ENCODE measurements at places on chromosomes 3 and 15.

GRCh38 chr15:64222573-64223366, 59.9 kb upstream of the PPIB start:
- peak; percentile 47 for DNase-seq

DNA sequence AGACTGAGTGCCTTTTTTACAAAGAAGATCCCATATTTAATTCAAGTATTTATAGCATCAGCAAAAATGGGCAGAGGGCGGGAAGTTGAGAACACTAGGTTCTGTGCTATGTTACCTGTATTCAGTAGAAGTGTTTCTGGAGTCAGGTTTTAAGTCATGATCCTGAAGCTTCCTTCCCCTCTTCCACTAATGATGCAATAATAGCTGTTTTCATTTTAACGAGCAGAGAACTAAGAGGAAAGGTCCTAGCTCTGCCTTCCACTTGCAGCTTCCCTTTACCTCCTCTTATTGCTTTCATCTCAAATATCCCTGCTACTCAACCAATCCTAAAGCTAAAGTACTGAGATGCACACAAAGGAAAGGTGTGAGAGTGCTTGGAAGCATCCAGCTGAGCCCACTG, 16.9 kb upstream of the TMOD3 start:
- DNase-seq, result no peak

- DNase-seq, result peak; percentile 59
These were observed at the start of gene THRB for GRCh38 chr3:24494618-24495325. THRB (minus strand) TSS chr3:24494850.

GRCh38 chr15:101349047-101349951, 54.3 kb upstream of the SNRPA1 start:
- peak; percentile 41 for DNase-seq

GRCh38 chr3:70737666-70738290, 425.3 kb upstream of the MDFIC2 start:
- no peak for DNase-seq

DNA sequence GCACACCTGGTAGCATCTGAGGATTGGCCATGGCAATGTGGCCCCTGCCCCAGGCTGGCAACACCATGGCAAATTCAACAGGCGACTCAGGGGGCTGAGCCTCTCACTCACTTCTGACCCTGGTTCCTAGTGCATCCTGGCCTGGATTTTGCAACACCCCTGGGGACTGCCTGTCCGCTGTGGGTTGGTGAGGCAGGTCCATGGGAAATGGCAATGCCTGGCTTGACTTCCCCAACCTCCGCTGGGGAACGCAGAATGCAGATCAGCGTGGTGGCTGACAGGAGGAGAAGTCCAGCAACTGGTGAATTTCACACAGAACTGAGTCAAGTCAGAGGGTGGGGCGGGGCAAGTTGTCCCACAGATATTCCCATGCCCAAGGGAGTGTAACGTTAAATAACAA, 3.9 kb upstream of the PSTPIP1 start:
- no peak for DNase-seq

GRCh38 chr3:150547045-150547741, 606 bp downstream of the EIF2A start:
- DNase-seq, result peak; percentile 37

DNA sequence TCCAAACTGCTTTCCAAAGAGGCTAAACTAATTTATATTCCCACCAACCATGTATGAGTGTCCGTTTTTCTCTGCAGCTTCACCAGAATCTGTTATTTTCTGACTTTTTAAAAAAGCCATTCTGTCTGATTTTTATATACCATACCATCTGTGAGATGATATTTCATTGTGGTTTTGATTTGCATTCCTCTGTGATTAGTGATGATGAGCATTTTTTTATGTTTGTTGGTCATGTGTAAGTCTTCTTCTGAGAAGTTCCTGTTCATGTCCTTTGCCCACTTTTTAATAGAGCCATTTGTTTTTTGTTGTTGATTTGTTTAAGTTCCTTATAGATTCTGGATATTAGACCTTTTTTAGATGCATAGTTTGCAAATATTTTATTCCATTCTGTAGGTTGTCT, 179.4 kb upstream of the ALCAM start:
- DNase-seq, result no peak

DNA sequence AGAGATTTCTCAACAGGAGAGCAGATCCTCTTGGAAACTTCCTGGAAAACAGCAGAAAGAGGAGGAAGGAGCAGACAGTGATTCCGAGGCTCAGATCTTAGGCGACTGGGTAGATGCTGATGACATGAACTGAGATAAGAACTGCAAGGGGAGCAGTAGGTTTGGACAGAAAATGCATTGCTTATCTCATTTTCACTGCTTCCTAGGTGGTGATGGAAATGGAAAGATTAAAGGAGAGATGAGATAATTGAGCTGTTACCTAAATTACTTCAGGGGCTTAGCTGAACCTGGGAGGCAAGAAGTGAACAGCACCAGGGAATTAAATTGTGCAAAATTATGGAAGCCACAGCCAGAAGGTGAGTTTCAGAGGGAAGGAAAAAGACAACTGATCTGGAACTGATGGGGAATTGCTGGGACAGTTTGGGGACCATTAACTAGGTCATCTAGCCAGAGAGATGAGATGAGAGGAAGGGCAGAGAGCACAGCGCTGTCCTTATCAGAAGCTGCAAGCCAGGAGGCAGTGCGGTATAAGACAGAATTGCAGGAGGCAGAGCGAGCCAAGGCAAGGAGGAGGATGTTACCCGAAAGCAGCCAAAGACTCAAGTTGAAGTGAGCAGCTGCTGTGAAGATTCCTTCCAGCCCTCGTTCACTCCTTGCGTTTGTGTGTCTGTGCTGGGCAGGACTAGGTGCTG, 140.4 kb downstream of the SRGAP3 start:
- DNase-seq, result no peak

GRCh38 chr3:36890261-36890660, 54.6 kb downstream of the TRANK1 start:
- DNase-seq, result no peak

DNA sequence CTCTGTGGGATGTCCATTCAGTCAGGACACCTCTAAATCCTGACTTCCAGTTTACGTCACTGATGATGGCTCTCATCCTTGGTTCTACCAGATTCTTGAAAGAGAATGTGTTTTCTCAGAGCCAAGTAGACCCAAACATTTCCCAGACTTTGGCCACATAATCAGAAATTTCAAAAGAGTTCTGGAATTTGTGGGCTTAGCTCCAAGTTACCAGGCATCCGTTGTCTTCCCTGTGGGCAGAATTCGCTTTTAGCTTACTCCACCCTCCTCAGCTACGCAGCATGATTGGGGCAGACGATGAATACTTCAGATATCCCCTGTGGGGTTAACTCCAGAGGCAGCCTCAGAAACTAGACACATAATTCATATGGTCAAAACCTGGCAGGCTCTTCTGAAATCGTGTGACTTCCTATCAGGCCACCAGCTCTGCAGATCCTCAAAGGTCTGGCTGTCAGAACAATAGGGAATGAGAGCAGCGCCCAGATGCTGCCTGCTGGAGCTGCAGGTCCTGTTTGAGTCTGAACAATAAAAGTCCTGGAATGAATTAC, 30.6 kb downstream of the CRTC3 start:
- peak; percentile 99 for DNase-seq

DNA sequence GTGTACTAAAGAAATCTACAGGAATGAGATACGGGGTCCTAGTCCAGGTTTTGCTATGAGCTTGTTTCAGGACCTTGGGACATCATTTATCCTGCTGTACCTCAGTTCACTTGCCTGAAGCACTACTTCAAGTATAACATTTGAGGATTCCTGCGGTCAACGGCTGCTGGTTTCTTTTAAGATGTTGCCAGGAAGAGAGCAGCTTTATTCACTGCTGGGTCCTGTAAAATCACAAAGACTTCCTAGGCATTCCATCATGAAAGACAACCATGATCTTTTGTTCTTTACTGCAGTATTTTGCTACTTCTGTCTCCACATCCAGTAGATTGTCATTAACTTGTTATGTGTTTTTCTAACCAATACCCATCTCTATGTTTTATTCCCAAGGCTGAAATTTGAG, 61.0 kb upstream of the PYDC2 start:
- no peak for DNase-seq

GRCh38 chr3:135964160-135964955, 1.2 kb upstream of the PPP2R3A start:
- no peak for DNase-seq

DNA sequence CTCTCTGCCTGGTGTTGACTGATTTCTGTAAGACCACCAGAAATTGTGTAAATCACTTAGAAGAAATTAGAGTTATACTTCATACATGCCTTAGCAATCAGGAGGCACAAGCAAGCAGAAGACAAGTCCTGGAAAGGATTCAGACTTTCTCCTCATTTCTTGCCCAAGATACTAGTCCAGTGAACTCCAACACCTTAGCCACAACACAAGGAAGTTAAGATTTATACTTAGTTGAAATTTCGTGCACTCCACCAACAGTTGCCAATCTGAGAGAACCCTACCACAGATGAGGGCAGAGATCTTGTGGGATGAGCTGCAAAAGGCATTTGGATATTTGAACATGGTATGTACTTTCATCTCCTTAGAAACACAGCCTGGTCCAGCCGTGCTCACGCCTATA, 2.3 kb downstream of the P3H2 start:
- DNase-seq, result no peak

DNA sequence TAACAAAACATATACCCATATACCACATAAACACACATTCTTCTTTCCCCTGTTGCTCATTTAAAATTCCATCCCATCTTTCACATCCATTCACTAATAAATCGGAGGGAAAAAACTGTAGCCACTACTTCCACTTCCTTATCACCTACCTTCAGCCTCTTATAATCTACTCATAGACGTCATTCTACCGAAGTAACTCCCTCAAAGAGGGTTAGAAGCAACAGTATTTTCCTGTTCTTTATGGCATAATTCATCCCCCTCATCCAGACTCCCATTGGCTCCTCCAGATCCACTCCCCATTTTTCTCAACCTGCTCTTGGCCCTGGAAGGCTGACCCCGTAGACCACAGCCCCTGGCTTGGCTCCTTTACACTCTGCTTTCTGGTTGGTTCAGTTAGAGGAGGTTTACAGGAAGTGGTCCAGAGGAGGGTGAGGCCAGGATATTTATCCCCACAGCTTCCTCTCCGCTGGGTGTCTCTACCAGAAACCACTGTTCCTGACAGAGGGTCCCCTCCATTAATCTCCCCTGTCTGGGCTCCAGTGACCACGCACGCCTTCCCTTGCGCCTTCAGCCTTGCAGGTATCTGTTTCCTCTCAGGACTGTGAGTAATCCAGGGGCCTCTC, 46.3 kb downstream of the FMN1 start:
- DNase-seq, result no peak

GRCh38 chr3:37190667-37191066, 16.3 kb upstream of the LRRFIP2 start:
- no peak for DNase-seq

DNA sequence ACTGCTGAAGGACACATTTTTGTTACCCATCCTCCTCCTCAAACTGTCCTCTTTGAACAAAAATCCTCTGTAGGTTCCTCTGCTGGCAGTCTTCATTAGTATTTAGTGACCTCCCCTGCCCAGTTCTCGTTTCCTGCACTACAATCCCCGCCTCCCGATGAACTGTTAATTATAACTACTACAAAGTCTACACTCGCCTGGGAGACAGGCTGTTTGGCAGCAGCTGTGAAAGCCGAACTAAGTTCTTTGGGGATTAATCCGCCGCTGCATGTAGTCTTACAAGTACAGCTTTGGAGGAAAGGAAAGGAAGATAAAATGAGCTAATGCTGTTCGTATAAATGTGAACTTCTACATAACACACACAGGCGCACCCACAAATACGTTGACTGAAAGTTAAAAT, 160.0 kb upstream of the WNT5A start:
- no peak for DNase-seq

DNA sequence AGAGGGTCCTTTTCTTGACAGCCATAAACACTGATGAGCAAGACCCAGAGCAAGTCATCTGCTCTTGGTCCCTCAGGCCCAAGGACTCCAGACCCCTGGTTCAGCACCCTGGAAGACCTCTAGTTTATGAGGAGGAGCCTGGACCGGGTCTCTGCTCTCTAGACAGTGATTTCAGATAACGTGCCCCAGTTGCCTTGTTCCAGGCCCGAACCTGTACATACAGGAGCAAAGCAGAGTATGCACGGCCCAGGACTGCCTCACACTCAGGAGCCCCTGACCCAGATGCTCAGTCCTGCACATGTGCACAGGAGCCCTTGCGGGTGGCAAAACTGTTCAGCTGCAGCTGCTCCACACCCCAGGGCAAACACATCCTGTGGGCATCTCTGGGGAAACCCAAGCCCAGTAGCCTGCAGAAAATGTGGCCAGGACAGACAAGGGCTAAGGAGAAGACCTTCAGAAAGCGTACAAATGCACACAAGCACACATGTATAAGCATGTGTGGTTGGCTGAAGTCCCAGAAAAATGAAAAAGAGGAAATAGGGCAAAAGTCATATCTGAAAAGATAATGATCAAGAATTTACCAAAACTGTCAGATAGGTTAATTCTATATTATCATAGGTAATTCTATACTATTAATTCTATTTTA, 59.9 kb upstream of the CORO2B start:
- no peak for DNase-seq

DNA sequence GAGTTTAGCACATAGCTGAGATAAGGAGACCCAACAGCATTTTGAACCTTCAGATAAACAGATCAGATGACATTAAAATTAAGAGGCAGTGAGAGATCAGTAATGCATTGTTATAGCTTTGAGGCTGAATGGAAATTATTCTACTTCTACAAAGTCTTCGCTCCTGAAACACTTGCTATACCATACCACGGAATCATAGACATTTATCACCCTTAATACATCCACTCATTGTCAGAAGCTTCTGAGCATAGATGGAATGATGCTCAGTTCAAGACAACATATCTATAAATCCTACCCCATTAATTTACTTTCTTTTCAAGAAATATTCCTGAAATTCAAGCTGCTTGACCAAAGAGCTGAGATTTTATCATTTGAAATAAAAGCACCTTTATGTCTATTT, 266.7 kb downstream of the C3orf38 start:
- DNase-seq, result no peak
